T-helper 22 cell (primary cell): ENCODE measurements at places on chromosomes 2 and 18.

GRCh38 chr18:58393295-58393694, 235.6 kb downstream of the ALPK2 start:
- DNase-seq, result no peak

GRCh38 chr18:77344786-77345500, 95.3 kb downstream of the GALR1 start:
- no peak for DNase-seq

DNA sequence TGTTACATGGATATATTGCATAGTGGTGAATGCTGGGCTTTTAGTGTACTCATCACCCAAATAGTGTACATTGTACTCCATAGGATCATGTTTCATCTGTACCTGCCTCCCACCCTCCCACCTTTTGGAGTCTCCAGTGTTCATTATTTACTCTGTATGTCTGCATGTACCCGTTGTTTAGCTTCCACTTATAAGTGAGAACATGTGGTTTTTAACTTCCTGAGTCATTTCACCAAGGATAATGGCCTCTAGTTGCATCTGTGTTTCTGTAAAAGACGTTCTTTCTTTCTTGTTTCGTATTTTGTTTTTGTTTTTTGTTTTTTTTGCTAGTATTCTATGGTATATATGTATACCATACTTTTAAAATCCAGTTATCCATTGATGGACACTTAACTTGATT, 107.5 kb downstream of the MSTN start:
- no peak for DNase-seq

DNA sequence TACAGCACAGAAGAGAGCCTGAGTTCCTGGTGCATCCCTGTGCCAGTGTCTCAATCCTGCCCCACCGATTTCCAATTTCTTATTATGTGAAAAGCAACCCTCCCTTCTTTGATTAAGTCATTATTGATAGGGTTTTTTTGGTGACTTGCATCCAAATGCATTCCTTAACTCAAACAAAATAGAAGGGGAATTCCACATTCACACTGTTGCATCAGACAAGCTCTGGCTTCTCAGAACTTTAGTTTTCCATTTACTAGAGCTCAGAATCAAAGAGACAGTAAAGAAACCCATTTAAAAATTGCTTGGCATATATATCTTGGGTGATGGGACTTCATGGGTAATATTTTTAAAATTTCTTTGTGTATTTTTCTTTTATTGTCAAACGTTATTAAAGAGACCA, 13.8 kb upstream of the TMEM200C start:
- no peak for DNase-seq

DNA sequence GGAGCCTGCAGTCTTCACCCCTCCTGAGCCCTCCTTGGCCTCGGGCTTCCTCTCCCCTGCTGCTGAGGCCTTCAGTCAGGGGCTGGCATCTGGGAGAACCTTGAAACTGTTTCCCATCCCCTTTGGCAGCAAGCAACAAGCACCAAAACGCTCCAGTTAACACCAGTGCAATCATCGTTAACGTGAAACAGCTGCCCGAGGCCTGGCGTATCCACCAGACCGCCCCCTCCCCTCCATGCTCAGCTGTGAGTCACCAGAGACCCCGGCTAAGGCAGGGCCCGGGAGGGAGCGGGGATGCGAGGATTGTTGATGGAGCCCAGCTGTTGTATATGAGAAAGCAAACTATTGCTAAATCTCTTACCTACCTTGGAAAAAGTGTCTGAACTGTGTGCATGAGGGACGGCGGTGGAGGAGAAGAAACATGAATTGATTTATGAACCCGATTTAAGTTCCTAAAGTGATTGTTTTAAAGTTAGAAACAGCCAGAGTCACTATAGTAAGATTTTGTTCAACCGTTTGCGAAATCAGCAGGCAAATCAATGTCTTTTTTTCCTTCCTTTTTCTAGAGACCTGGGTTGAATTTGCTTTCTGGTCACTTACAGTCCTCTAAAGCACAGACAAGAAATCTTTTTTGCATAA, 5.2 kb downstream of the ZFP36L2 start:
- peak; percentile 44 for DNase-seq

- DNase-seq, result no peak
These were observed 59.1 kb downstream of the NCK2 start for GRCh38 chr2:105803773-105804172.

DNA sequence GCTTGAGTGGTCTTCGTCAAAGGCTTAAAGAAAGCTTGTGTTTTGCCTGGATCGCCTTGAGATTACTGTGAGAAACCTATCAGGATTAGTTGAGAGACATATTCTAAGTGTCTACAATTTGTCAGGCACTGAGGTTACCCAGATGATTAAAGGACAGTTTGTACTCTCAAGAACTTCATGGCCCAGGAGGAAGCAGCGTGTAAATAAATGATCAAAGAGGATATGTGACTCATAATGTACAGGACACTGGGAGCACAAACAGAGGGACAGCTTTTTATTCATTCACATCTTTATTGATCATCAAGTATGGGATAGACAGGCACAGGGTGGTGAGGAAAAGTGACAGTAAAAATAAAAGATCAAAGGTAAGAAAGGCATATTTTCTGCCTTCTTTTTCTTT, 152.6 kb upstream of the FSHR start:
- no peak for DNase-seq

DNA sequence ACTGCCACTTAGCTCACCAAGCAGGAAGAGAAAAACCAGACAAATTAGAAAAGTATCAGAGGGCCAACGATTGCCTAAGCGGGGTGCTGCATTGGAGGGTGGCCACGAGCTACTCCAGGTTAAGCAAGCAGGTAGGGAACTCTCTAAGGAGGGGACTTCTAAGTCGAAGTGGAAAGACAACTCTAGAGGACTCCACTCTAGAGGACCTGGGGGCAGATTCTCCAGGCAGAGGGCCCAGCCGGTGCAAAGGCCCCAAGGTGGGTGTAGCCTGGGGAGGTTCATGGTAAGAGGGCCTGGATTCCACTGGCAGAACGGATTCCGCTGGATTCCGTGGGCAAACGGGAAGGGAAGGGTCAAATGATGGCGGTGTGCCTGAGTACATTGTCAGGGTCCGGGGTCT, 12.7 kb downstream of the FBLN7 start:
- DNase-seq, result no peak

GRCh38 chr2:3759331-3759730, 56.0 kb downstream of the DCDC2C start:
- no peak for DNase-seq

GRCh38 chr18:50935493-50936191, 32.2 kb upstream of the ELAC1 start:
- no peak for DNase-seq

GRCh38 chr18:60502591-60502990, 130.0 kb upstream of the MC4R start:
- no peak for DNase-seq

DNA sequence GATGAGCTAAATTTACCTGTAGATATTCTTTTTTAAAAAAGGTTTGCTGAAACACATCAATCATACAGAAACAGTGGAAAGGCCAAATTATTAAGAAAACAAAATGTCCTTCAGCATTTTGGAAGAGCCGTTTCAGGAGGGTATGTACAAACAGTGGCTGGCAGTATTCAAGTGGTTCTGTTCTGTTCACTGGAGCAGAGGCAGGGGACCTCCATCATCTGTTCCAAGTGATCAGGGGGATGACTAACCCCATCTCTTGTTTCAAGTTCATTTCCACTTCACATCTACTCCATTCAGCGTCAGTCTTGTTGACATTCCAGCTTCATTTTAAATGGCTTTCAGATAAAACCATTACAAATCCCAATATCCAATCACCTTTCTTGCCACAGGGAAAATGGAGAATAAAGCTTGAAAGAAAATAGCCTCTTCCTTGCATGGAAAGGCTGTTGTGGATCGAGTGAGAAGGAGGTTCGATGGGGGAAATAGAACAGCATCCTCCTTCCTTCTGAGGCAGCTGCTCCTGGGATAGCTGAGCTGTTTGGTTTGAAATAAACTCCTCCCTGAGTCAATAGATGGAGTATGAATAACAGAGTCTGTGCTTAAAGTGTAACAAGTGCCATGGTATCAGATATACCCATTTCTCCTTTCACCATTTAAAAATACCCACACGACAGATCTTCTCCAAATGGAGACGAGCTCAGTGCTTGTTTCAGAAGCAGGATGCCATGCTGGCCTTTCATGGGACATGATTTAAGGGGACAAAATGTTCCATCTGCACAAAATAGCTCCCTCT, 63.7 kb upstream of the OTOF start:
- no peak for DNase-seq

GRCh38 chr2:106581328-106581727, 94.2 kb downstream of the CD8B2 start:
- no peak for DNase-seq
